ENCODE measurements at places on chromosomes 2 and 18.

DNA sequence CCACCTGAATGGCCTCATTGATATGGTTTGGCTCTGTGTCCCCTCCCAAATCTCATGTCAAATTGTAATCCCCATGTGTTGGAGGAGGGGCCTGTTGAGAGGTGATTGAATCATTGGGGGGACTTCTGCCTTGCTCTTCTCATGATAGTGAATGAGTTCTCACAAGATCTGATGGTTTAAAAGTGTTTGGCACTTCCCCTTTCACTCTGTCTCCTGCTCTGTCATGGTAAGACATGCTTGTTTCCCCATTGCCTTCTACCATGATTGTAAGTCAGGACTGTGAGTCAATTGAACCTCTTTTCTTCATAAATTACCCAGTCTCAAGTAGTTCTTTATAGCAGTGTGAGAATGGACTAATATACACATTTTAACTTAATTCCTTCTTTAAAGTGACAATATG lies 146.8 kb upstream of the KCNJ3 start:
- no peak for DNase-seq

- DNase-seq, result no peak
Measured at GRCh38 chr18:37502036-37502435, 63.6 kb downstream of the CELF4 start.

- DNase-seq, result no peak
Measured at GRCh38 chr18:8322486-8322885, 286.8 kb upstream of the RAB12 start.

- DNase-seq, result no peak
Measured at GRCh38 chr2:127175041-127175721, 44.9 kb downstream of the CYP27C1 start.

DNA sequence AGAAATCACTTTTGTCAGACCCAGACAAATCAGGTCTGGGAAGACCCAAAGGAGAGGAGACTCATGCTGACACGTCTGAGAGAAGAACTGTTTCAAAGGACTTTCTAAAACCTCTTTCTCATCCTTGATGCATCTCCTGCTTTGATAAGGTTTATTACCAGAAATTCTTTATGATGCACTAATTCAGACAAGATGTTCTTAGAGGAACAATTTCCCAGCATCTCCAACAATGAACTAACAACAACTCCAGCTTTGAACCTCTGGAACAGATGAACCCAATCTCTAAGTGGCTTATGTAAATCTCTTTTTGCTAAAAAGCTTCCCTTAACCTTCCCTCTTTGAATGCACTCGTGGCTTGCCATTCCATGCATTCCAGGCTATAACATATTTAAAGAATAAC lies 15.9 kb upstream of the SERPINB11 start:
- no peak for DNase-seq

DNA sequence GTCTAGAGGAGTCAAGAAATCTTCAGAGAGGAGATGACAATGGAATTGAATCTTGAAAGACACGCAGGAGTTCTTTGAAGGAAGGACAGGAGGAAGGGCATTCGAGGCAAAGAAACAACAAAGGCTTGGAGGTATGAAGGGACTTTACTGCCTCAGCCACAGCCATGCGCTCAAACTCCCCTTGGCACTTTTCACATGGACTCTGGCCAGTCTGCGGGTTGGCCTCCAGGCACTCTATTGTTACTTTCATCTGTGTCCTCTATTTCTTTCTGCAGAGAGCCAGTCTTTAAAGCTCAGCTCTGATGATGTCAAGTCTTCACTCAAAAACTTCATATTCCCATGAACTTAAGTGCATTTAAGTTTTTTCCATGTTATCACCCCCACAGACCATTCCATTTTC lies 95.4 kb downstream of the ZAP70 start:
- no peak for DNase-seq

DNA sequence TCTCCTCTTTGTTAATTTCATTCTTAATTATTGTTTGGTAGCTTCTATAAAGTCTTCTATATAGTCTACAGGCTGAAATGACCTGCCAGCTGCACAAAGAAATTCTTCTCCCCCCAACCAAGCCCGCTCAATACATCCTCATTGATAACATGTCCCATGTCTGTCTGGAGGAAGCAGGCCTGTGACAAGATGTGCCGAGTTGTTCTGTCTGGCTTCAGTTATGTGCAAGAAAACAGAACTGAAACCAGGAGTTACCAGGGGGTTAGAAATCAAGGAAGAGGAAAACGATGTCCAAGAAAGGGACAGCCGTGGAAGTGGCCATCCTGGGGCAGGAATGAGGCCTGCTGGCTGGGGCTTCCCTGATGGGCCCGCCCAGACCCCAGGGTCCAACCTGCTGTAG lies 57.6 kb downstream of the MTCL1 start:
- DNase-seq, result no peak
